Effector CD8-positive, alpha-beta T cell (primary cell): ENCODE measurements at places on chromosomes 1 and 21.

DNA sequence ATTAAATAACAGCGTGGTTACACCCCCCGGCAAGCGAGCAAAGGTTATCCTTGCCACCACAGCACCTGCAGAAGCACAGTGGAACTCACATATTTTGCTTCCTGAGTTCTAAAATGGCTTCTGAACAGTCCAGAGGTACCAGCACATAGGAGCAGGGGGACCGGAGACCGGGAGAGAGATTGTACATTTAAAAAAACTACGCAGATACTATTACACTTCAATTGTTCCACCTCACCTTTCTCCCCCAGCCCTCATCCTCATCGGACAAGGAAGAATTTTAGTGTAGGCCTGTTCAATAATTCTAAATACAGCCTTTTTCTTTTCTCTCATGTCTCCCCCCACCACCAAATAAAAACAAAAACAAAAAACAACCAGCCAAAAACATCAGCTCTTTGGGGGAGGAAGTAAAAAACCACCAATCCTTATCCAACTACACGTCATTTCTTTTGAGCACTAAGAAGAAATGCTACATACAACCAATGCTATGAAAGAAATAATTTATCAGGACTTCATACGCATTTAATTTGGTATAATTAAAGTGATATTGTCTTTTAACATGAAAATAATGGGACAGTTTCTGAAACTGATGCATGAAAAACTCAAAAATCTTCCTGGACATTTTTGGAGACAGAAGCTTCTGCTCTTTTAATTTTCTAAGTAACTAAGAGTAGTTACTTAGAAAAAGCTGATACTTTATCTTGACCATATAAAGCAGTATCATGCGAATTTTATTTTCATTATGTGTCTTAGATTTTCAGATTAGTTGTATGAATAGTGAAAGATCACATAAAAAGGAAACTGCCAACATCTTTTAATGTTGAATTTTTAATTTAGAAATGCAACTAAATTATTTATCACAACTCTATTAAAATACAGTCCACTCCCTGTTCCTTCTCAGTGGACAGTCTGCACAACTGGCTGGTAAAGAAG is 9.1 kb downstream of the CDKN2C start:
- DNase-seq = no peak

DNA sequence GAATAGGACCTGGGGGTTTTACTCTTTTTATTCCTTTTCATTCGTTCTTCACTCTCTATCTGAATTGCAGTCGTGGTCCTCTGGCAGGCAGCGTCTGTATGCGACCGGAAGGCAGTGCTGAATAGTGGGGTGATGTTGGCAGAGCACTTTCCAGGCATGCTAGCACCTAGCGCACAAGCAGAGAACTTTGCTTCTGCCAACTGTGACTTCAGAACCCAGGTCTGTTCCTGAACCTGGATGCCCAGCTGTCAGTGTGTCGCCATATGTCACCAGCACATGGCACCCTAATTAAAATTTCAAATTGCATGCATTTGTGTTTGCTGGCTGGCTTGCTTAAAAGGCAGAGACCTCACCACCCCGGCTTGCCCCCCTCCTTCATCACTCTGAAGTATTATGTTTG is 116.2 kb downstream of the NFIA start:
- no peak for DNase-seq

DNA sequence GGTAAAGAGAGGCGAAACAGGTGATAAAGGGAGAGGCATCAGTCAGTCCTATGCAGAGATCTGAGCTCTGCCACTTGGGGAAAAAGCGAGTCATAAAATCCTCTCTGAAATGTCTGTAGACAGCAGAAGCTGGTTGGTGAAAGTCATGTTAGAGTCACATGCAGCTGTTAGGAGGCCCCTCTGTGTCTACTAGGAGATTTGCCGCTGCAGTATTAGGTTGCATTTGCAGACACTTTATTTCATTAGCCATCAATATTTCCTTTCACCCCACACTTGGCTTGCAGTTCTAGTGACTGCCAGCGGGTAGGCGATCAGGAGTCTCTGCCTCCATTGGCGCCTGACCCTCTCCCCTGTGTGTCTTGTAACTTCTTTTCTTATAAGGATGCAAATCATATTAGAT is 16.2 kb downstream of the ATP1A4 start:
- no peak for DNase-seq

GRCh38 chr1:178498896-178499675 is 2.3 kb upstream of the CLEC20A start:
- no peak for DNase-seq
